Mesenteric fat pad (tissue), 1 donor: ENCODE measurements at places on chromosomes 1 and 21.

DNA sequence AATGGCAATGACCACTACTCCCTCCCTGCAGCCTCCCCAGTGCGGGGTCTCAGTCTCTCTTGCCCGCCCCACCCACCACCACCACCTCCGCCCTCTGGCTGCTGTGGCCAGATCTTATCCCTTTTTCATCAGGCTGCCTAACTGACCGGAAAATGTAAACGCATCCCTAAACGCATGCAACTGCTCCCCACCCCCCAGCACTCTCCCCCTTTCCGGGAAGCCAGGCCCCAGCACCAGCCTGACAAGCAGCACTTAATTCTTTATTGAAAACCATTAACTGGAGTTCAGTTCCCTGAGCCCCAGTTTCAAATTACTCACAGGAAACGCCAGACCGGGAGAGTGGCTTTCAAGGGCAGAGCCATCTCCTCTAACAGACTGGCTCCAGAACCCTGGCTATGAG, 147.7 kb downstream of the DMRTA2 start:
- DNase-seq = no peak

- no peak for DNase-seq
Observed at GRCh38 chr1:155300553-155301329, 497 bp downstream of the PKLR start.

- no peak for DNase-seq
Observed at GRCh38 chr21:33541105-33541711, 709 bp downstream of the GART start.

DNA sequence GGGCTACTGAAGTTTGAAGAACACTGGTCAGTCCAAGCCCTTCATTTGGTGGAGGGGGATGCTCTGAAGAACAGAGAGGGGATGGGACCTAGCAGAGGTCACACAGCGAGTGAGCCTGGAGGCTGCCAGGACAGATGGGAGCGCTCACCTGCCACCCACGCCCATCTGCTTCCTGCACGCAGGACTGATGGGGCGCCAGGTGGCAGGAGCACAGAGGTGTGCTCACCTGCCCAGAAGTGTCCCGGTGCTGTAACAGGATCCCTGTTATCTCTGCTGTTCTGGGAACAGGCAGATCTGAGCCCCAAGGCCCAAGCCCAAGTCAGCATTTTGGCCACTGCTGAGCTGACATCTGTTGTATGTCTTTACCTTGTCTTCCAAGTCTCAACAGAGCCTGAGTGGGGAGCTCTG, 40.5 kb downstream of the EPHB2 start:
- DNase-seq = no peak

DNA sequence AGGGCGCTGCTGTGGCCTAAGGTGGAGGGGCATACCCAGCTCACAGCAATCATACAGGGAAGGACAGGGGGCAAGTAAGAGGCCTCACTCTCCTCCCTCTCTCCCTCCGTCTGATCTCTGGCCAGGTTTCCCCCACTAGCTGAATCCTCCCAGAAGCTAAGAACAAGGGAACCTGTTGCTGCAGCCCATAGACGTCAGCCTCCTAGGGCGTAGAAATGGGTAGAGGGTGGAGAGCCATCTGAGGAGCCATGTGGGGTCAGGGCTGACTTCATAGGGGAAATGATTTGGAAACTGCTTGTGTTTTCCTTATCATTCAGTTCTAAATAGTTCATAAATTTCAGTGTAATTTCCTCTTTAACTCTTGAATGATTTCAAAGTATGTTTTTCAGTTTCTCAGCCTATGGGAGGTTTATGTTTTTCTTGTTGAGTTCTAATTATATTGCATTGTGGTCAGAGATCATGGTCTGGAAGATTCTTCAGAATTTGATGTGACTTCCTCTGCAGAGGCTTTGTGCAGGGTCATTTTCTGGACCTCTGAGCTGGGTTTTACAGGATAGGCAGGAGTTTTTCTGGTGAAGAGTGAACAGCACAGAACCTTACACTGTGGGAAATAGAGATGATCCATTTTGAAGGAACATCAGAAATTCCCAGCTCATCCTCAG, 2.3 kb upstream of the MOB3C start:
- DNase-seq = no peak

GRCh38 chr1:194919146-194919545, 1689.1 kb downstream of the KCNT2 start:
- no peak for DNase-seq

DNA sequence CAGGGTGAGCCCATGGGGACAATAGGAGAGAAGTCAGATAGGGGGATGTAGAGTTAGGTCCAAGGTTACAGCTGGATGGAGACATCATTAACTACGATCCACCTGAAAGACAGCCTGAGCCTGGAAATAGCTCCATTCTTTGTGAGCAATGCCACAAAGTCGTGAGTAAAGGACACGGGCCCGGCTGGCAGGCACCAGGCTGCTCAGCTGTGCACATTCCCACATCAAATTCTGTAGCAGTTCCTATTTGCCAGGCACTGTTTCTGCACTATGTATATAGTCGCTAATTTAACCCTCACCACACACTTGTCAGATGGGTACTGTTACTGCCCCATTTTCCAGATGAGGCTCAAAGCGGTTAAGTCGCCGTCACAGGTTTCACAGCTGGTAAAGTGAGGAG, 338.0 kb upstream of the KAZN start:
- no peak for DNase-seq

GRCh38 chr1:167146903-167147539, 53.1 kb downstream of the STYXL2 start:
- DNase-seq = no peak

- DNase-seq = no peak
Observed at GRCh38 chr21:21052672-21053071, 54.5 kb downstream of the NCAM2 start.

GRCh38 chr1:95903060-95903459, 669.0 kb downstream of the RWDD3 start:
- DNase-seq = no peak

GRCh38 chr1:66542811-66543767, 9.1 kb downstream of the SGIP1 start:
- DNase-seq = no peak

- DNase-seq = no peak
Observed at GRCh38 chr21:28207436-28208173, 785.1 kb downstream of the LTN1 start.

DNA sequence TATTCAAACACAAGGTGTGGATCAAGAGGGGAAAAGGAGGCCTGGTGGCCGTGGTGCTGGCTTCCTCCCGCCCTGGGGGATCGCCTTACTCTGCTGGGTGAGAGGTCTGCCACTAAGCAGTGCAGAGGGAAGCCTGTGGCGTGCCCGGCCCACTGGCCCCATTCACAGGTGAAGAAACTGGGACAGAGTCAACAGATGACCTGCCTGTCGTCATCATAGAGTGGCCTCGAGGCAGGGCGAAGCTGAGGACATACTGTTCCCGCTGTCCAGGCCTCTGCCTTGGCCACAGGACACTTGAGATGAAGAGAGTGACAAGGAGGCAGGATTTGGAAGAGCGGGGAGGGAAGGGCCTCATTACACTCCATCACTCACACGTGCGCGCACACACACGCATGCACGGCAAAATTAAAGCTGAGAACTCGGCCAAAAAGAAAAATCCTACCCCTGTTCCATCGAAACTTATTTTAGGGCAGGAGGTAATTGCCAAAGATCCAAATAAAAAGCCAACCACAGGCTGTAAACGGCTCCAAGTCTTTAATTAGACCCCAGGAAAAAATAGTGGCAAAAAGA, 50.5 kb downstream of the CASZ1 start:
- no peak for DNase-seq

DNA sequence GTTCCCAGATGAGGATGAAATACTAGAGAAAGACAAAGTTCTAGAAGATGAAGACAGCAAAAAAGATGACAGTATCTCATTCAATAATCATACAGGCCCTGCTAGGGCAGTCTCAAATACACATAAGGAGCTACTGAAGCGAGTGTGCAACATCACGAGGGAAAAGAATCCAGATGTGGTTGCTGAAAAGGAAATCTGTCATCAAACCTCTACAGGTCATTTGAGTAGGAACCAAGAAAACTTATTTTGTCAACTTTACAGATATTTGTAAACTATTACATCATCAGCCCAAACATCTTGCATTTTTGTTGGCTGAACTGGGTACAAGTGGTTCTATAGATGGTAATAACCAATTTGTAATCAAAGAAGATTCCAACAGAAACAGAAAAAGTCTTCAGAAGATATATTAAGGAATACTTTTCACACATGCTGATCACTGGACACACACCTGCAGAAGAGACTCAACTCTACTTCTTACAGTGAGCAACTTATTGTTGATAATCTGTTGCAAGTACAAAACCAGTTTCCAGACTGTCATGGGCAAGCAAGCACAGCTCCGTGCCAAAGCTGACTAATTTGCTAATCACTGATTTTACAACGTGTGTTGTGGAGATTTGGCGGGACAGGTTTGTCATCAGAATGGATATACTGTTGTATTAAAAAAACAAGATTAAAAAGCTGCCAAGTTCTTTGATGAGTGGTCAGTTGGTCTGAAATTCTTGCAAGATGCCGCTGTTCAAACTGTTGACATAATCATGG, 42.1 kb downstream of the TRIM33 start:
- no peak for DNase-seq

DNA sequence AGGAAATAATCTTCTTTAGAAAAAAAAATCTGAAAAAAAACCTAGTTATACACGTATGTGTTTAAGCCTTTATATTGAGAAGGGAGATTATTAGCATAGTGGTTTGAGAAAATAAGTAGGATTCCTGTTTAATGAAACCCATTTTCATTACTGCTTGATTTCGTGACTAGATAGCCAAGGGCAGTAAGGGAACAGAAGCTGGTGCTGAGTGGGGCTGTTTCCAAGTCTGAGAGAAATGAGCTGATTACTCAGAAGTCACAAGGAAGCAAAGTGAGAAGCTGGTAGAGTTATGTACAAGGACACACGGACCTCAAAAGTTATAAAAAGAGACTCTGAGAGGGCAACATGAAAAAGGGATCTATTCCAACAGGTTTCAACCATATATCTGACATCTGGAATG, 256.5 kb downstream of the TTLL7 start:
- no peak for DNase-seq

DNA sequence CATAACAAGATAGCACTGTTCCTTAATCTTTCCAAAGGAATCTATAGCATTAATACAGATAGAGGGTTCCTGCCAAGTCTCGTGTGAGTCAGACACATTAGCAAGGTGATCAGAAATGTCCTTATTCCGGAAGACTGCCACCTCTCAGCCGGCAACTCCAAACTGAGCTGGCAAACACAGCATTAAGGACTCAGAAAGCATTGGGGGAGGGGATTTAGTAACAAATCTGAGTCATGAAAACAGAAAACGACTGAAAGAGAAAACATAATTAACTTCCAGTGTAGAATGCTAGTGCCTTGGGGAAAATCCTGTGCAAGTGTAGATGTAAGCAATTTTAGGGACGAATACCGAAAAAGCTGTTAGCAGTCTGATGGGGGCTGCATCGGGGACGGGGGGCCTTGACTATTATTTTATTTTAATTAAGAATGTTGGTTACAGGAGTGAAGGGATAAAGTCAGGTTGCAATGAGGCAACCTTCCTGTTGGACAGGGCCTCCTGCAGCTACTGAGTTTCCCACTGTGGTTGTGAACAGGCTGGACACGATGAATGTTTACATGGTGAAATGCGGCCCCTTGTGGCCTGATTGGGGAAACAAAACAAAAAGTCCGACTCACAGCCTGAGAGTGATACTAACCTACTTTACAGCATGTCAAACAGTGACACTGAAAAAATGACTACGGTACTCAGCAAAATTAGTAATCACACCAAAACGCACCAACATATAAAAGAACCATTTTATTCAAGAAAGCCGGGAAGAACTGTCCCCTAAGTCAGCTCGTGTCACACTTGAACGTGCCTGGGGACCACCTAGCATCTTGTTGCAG, 20.7 kb downstream of the MIS18A start:
- no peak for DNase-seq

GRCh38 chr1:214403431-214403830, 122.5 kb downstream of the SMYD2 start:
- no peak for DNase-seq

DNA sequence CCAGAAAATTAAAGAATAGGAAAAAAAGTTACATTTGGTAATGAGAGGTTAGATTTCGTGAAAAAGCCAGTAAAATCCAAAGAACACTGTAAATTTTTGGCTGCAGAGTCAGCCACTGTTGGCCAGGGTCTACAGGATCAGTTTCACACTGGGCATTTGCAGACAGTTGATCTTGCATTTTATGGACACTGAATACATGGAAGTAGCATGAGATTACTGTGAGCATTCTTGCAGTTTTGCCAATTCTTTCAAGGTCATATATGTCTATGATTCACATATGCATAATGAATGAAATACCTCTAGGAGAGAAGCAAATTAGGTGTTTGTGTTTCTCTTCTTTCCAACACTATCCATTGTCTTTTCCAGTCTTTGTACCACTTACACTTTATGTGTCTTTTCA, 200.8 kb upstream of the DPYD start:
- DNase-seq = no peak

- DNase-seq = no peak
Observed at GRCh38 chr1:94607398-94607797, 65.8 kb upstream of the F3 start.

- DNase-seq = no peak
Observed at GRCh38 chr1:99614728-99615127, 31.2 kb upstream of the PALMD start.

DNA sequence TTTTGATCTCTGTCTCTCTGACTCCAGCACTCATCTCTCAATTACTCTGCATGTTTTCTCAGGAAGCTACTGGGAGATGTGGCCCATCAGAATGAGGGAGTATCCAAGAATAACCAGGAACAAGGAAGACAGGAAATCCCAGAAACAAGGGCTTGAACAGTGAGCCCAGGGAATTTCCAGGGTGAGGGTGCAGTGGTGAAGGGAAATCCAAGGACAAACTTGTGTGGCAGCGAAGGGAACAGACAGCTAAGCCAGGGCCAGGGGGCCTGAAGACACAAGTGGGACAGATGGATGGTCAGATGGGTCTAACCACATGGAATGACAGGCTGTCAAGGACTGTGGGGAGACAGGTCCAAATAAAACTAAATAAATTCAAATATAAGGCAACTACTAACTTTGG, 121.8 kb upstream of the ERRFI1 start:
- no peak for DNase-seq
